Ascending aorta (tissue), 2 donors: ENCODE measurements at places on chromosomes 16 and 17. TPM values are rescaled to one million over a fixed set of nuclear protein-coding genes. Genes with fewer than 3 reads are reported as not detected.

HBA2 gene
- 4,439 TPM for total RNA-seq

DNA sequence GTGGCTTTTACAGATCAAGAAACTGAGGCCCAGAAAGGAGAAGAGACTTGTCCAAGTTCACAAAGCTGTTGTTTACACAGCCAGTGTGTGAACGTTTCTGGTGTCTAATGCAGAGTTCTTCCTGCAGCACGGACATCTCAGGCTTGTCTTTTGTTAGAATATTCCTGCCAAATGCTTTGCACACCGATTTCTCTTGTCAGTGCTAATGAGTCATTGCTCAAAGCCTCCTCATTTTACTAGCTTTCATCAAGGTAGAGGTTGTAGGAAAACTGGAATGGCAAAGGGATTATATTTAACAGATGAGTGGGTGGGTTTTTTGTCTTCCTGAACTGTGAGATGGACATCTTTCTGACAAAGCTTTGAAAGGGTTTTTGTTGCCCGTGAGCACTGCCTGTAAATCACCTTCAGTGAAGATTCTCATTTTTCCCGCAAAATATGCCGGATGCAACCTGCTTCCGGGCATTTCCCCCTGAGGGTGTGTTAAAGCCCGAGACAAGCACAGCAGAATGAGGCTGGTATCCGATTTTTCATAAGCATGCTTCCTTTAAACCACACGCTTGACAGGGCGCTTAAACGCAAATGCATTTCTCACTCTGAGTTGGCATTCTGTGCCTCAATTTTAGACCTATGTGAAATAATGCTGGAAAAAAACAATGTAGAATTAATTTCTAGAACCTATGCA, 14.7 kb downstream of the PMM2 start:
- no peak overlapping the region for H3K4me3 ChIP-seq
- H3K27ac ChIP-seq: no peak overlapping the region
- H3K4me1 ChIP-seq: no peaks in the 10 kb centered on the region

DNA sequence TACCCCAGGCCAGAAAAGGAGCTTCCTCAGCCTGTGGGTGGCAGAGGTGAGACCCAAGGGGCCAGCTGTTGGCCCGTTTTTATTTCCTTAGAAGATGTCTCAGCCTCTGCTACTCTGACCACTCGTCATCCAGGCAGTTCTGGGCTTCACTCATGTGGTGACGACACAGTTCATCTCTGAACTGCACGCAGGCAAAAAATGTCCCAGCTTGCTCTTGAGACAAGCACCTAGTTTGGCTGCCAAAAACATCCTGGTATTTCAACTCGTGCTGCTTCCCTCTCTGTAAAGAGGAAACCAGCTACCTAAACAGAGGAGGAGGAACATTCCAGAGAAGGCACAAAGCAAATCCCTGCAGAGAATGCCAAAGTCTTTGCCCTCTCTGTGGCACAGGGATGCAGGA, 125.7 kb downstream of the XYLT1 start:
- peak overlapping the region; percentile 34 for H3K27ac ChIP-seq
- peaks cover 6% of the 10 kb centered on the region for H3K4me1 ChIP-seq
- H3K4me3 ChIP-seq: no peak overlapping the region
- DNase-seq: no peak

PITPNM3 gene
- total RNA-seq: 10.4 TPM

HLF gene
- total RNA-seq: 11.3 TPM

DNA sequence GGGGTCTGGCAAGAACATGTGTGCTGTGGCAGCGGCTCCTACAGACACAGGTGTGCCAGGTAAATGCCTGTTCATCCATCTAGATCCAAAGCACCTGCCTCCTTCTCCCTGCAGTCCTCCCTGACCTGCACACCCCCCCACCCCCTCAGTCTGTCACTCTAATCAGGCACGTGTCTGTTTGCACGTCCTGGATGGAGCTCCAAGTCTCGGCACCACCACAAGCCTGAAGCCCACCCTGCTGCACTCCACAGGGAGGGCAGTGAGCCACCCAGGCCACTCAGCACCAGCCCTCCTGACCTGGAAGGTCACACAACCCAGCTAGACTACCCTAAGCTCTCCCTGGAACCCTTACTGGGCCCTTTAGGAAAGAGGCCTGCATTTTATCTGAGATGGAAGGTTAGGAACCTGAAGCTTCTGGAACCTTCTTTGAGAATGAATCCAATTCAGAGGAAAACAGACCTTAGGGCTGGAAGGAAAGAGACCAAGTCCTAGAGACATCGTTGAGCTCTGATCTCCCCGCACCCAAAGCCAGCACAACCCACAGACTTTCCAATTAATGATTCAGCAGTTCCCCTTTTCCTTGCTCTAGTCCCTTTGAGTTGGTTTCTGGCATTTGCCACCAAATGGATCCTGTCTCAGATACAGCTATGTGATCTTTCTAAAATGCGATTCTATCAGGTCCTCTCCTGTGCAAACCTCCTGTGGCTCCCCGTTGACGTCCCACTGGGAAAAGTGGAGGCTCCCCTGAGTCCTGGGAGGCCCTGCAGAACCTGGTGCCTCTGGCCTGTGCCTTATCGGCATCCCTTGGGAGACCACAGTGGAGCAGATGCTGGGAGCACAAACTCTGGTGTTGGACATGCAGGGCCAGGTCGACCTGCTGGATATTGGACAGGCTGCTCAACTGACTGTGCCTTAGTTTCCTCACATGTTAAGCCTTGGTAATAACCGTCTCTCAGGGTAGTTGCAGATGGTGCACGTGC, 67.9 kb downstream of the PRMT7 start:
- DNase-seq: no peak
- no peaks in the 10 kb centered on the region for H3K36me3 ChIP-seq
- no peaks in the 10 kb centered on the region for H3K27me3 ChIP-seq
- H3K27ac ChIP-seq: no peak overlapping the region
- H3K4me3 ChIP-seq: no peak overlapping the region

SEC14L5 gene
- total RNA-seq: 5.7 TPM

RRN3 gene
- total RNA-seq: 4.8 TPM

- H3K27me3 ChIP-seq: no peaks in the 10 kb centered on the region
- no peaks in the 10 kb centered on the region for H3K4me1 ChIP-seq
- H3K36me3 ChIP-seq: no peaks in the 10 kb centered on the region
These were observed 516.2 kb downstream of the HAPSTR1 start for GRCh38 chr16:9607515-9608230.

DNA sequence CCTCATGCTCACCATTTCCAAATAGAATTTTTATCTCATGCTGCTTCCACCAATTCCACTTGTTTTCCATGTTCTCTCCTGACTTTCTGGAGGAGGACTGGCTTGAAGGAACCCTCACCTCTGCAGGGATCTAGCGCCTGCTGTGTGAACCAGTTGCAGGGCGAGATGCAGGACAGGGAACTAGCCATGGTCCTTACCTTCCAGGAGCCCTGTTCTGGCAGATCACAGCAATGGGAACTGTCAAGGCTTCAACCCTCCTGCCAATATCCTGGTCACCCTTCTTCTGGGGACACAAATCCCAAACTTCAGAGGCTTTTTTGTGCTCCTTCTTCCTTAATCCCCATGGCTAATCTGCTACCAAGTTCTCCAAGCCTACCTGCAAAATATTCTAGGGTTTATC, 60.4 kb upstream of the MMP2 start:
- H3K4me1 ChIP-seq: no peaks in the 10 kb centered on the region
- H3K4me3 ChIP-seq: no peak overlapping the region
- H3K27ac ChIP-seq: no peak overlapping the region
- H3K36me3 ChIP-seq: no peaks in the 10 kb centered on the region
- no peaks in the 10 kb centered on the region for H3K27me3 ChIP-seq
